Nephron progenitor cell (in vitro differentiated cells): ENCODE measurements at places on chromosomes 7 and 10.

- peaks cover 1% of the 10 kb centered on the region for H3K36me3 ChIP-seq
- no peak for DNase-seq
- no peak overlapping the region for H3K4me3 ChIP-seq
Measured at GRCh38 chr7:69882269-69882668, 284.0 kb downstream of the AUTS2 start.

GRCh38 chr7:45080958-45081669 is 7.7 kb downstream of the NACAD start:
- peaks cover 4% of the 10 kb centered on the region for H3K27me3 ChIP-seq
- H3K4me1 ChIP-seq: peaks cover 7% of the 10 kb centered on the region
- no peaks in the 10 kb centered on the region for H3K36me3 ChIP-seq
- H3K27ac ChIP-seq: no peak overlapping the region
- no peak overlapping the region for H3K4me3 ChIP-seq
- DNase-seq: no peak

DNA sequence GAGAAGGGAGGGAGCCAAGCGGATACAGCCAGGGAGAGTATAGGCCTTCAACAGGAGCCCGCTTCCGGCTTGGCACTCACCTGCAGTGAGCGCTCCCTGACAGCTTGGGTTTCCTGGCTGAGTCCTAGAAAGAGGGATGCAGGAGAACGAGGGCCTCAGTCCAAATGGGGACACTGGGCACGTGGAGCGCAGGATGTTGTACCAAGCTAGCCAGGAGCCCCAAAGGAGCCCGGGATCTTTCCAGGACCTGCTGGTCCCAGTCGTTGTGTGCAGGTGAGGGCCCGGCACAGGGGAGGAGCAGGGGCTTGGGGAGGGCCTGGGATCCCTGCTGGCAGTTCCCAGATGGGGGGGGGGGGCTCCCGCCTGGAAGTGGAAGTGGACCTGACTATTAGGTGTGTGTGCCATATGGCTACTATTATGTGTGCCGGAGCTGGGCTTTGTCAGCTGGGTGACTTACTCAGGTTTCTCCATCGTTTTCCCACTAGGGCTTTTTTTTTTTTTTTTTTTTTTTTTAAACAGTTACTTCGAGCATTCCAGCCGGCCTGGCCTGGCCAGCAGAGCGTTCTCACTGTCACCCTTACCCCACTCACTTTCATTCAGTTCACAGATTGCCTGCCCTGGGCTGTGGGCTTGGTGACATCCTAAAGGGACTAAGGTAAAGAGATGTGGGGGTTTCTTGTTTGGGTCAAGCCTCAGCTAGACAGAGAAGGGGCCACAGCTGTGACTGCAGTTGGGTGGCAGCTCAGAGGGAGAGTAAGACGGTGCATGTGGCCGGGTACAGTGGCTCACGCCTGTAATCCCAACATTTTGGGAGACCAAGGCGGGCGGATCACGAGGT is 3.8 kb downstream of the AGAP3 start:
- DNase-seq: no peak
- peaks cover 50% of the 10 kb centered on the region for H3K4me1 ChIP-seq
- peak overlapping the region; percentile 83 for H3K4me3 ChIP-seq
- H3K27me3 ChIP-seq: peaks cover 4% of the 10 kb centered on the region
- peak overlapping the region; percentile 66 for H3K27ac ChIP-seq

- H3K4me3 ChIP-seq: no peak overlapping the region
- no peak overlapping the region for H3K27ac ChIP-seq
- H3K36me3 ChIP-seq: peaks cover 90% of the 10 kb centered on the region
Measured at GRCh38 chr7:75630549-75630948, 108.2 kb downstream of the HIP1 start.

DNA sequence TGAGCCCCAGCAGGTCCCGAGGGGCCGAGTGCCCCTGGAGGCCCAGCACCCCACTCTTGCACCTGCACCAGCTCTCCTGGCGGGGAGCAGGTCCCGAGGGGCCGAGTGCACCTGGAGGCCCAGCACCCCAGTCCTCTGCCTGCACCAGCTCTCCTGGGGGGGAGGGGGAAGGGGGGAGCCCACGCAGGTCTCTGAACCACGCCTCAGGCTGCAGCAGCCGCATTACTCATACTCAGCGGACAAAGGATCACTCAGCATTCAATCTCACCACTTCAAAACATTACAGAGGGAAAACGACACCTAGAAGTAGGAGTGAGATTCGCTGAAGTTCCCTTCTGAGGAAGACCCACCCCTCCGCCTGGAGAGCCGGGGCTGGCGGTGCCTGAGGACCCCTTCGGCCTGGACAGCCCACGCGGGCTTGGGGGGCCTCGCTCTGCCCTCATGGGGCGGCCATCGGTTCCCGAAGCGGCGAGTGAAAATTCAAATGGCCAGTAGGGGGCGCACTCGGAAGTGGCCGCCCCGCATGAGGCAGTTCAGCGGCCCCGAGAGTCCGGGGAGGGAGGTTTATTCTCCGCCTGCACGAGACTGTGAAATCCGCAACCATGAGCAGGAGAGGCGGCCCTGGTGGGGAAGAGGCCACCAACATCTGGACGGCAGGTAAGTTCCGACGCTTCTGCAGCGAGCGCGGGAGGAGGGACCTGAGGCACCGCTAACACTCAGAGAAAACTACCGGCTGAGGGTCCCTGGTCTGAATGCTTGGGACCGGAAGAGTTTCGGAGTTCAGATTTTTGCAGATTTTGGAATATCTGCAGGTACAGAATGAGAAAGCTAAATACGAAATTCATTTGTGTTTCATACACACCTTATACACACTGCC is 1.1 kb upstream of the GPER1 start:
- peak overlapping the region; percentile 60 for H3K27ac ChIP-seq
- peak; percentile 87 for DNase-seq
- peak overlapping the region; percentile 78 for H3K4me3 ChIP-seq

GRCh38 chr10:28684157-28684985 is 7.0 kb downstream of the BAMBI start:
- DNase-seq: no peak
- peaks cover 32% of the 10 kb centered on the region for H3K36me3 ChIP-seq
- no peaks in the 10 kb centered on the region for H3K27me3 ChIP-seq
- peaks cover 85% of the 10 kb centered on the region for H3K4me1 ChIP-seq

DNA sequence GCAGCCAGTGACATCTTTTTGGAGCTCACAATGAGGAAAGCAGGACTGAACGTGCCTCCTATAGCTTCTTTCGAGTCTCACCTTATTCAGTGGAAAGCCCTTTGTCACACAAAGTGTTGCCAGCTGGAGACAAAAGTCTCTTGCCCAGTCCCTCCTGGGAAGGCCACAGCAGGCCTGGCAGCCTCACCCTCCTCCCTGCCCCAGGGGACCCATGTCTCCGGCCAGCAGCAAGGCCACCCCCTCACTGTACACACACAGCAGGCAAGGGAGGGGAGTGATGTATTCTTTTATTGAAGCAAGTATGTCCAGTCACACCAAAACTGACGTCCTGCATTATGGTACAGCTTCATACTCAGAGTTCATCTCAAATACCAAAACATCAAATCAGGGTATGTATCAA is 56.0 kb downstream of the CSGALNACT2 start:
- no peaks in the 10 kb centered on the region for H3K27me3 ChIP-seq
- H3K4me1 ChIP-seq: peaks cover 8% of the 10 kb centered on the region
- H3K4me3 ChIP-seq: no peak overlapping the region
- H3K27ac ChIP-seq: no peak overlapping the region
- DNase-seq: no peak

DNA sequence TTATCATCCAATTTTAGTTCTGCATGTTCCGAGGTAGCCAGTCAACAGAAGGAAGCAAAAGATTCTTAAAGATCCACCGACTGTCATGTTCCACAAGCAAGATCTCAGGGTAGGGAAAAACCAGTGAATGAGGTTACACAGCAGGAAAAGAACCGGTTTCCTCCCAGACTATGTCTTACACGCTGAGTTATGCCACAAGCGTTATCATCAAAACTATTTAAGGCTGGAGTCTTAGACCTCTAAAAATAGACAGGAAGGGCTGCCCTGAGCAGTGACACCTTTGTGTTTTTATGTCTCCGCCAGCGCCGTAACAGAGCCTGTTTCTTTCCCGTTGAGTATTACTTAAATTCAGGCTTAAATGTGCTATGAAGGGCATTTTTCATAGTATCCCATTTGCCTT is 48.3 kb downstream of the PROSER2 start:
- no peaks in the 10 kb centered on the region for H3K36me3 ChIP-seq
- DNase-seq: no peak
- peaks cover 45% of the 10 kb centered on the region for H3K4me1 ChIP-seq
- H3K4me3 ChIP-seq: no peak overlapping the region

DNA sequence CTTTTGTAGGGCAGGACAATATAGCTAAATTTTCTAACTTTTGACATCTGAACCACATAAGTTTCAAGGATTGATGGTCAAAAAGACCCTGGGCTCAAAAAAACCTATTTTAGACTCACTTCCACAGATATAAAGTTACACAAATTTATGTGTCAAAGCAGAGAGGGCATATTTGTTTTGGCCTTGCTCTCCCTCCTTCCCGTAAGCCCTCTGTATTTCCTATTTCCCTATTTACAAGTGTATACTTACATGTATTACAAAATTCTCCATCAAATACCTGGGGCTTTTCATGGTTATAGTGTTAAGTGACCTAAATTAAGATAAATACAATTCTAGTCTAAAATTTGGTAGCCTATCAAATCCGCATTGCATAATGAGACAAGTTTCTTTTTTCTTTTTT is 2.6 kb downstream of the KDM7A start:
- DNase-seq: no peak
- H3K27me3 ChIP-seq: peaks cover 7% of the 10 kb centered on the region
- peaks cover 46% of the 10 kb centered on the region for H3K4me1 ChIP-seq
- H3K4me3 ChIP-seq: peak overlapping the region; percentile 84
- H3K36me3 ChIP-seq: peaks cover 15% of the 10 kb centered on the region
- H3K27ac ChIP-seq: no peak overlapping the region

GRCh38 chr10:94268652-94269051 is 94.1 kb downstream of the NOC3L start:
- peaks cover 11% of the 10 kb centered on the region for H3K27me3 ChIP-seq

DNA sequence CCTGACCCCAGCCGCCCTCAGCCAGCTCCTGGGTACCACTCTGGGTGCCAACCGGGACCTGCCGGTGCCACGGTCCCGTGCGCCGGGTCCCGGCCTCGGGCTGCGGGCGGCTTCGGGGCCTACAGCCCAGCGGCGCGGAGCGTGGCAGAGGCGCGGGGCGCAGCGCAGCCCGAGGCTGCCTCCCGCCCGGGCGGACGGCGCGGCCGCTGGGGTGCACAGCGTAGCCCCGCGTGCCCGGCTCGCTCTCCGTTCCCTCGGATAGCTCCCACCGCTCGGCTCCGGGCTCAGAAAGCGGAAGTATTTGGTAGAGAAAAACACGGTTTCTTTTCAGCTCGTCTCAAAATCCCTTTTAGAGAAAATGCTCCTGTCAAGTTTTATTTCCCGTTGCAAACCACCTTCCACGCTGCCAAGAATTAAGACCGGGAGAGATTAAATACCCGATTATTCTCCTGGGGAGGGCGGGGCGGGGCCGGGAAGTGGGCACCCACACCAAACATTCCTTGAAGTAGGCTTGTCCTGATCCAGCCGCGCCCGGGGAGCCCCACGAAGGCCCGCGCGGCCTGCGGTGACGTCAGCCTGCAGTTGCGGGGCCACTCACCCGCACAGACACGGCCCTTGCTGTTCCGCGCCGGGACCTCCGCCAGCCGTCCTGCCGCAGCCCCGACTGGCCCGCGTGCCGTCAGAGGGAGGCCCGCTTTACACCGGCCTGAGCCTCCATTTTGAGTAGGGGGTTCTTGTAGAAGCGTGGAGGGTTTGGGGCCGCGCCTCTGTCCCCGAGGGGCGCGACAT is 7.2 kb downstream of the HOXA13 start:
- H3K4me1 ChIP-seq: peaks cover 43% of the 10 kb centered on the region
- no peaks in the 10 kb centered on the region for H3K36me3 ChIP-seq
- peak overlapping the region; percentile 78 for H3K4me3 ChIP-seq
- H3K27me3 ChIP-seq: peaks cover 100% of the 10 kb centered on the region

GRCh38 chr10:70905071-70906021 is 17.0 kb upstream of the PCBD1 start:
- peaks cover 17% of the 10 kb centered on the region for H3K27me3 ChIP-seq
- peaks cover 49% of the 10 kb centered on the region for H3K4me1 ChIP-seq
- no peak overlapping the region for H3K4me3 ChIP-seq
- DNase-seq: no peak

- H3K4me1 ChIP-seq: peaks cover 13% of the 10 kb centered on the region
- DNase-seq: no peak
- peaks cover 6% of the 10 kb centered on the region for H3K36me3 ChIP-seq
Measured at GRCh38 chr7:20193242-20193777, 23.9 kb downstream of the MACC1 start.

- H3K27ac ChIP-seq: no peak overlapping the region
- peaks cover 4% of the 10 kb centered on the region for H3K4me1 ChIP-seq
- no peaks in the 10 kb centered on the region for H3K27me3 ChIP-seq
- H3K4me3 ChIP-seq: no peak overlapping the region
Measured at GRCh38 chr7:76513817-76514799, 3.8 kb downstream of the UPK3B start.

DNA sequence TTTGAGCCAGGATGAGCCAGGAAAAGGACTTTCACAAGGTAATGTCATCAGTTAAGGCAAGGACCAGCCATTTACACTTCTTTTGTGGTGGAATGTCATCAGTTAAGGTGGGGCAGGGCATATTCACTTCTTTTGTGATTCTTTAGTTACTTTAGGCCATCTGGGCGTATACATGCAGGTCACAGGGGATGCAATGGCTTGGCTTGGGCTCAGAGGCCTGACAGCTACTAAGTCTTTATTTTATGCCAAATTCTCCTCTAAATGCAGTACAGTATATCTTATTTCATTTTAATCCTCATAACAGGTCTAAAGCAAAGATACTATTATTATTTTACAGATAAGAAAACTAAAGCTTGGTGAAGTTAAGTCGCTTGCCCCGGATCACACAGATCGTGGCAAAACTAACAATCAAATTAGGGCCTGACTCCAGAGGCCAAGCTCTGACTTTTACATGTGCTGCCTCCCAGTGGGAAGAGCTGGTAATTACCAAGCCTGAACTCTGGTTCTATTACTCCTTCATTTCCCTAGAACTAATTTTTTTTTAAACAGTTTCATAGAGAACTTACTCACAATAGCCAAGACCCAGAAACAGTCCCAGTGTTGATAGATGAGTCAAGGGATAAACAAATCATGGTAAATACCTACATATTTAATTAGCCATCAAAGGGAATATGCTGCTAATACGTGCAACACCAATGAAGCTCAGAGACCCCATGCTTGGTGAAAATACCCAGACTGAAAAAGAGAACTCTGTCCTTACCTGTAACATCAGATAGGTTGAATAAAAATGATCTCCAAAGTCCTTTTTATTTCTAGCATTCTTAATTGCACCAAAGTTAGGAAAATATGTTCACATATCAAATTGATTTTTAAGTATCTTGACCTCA is 35.4 kb downstream of the C7orf25 start:
- no peak overlapping the region for H3K4me3 ChIP-seq
- H3K36me3 ChIP-seq: no peaks in the 10 kb centered on the region
- peak; percentile 72 for DNase-seq
- no peak overlapping the region for H3K27ac ChIP-seq
- H3K4me1 ChIP-seq: peaks cover 5% of the 10 kb centered on the region

- H3K4me3 ChIP-seq: no peak overlapping the region
- H3K4me1 ChIP-seq: no peaks in the 10 kb centered on the region
- no peak for DNase-seq
- H3K27me3 ChIP-seq: peaks cover 4% of the 10 kb centered on the region
Measured at GRCh38 chr7:77525231-77525630, 11.9 kb upstream of the PTPN12 start.

GRCh38 chr10:125076121-125076825 is 84.1 kb downstream of the CTBP2 start:
- H3K27me3 ChIP-seq: no peaks in the 10 kb centered on the region
- peaks cover 95% of the 10 kb centered on the region for H3K36me3 ChIP-seq
- H3K27ac ChIP-seq: peak overlapping the region; percentile 61
- peaks cover 65% of the 10 kb centered on the region for H3K4me1 ChIP-seq
- no peak overlapping the region for H3K4me3 ChIP-seq
